ENCODE measurements at places on chromosomes 6 and 20.

DNA sequence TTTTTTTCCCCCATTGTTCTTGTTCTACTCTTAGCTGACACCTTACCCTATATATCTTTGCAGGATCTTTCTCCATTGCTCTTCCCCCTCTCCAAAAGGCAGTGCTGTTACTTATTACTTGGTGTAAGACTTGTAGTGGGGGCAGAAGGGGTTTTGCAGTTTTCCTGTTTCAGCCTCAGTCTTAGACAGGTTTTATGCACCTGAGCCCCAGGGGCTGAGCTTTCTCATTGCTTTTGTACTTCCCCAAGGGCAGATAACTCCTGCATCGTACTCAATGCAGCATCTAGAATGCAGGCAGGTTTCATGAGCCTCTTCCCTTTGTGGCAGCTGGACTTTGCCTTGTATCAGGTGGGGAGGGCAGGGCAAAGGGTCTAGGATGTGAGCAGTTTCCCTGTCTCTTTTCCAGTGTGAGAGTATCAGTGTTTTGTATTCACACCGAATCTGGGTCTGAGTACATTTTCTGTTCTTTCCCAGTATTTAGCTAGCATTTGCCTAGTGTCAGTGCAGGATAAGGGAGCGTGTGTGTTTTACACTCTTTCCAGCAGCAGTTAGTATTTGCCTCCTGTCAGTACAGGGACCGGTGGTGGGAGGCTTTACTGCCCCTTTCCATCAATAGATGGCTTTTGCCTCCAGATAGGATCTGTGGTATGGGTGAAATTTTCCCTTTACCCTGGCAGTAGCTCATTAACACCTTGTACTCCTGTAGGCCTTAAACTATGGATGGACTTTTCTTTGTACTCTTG, 19.6 kb downstream of the CYB5R4 start:
- DNase-seq = no peak

- DNase-seq = no peak
Measured at GRCh38 chr6:21327326-21328112, 266.0 kb upstream of the SOX4 start.

GRCh38 chr6:71889366-71889765, 3.0 kb downstream of the RIMS1 start:
- no peak for DNase-seq

GRCh38 chr6:144547409-144547808, 262.3 kb downstream of the UTRN start:
- DNase-seq = no peak

All from LoVo (cell line).